ENCODE measurements at places on chromosomes 4 and X.

- DNase-seq, result no peak
Observed at GRCh38 chr4:16055873-16056272, 27.9 kb downstream of the PROM1 start.

DNA sequence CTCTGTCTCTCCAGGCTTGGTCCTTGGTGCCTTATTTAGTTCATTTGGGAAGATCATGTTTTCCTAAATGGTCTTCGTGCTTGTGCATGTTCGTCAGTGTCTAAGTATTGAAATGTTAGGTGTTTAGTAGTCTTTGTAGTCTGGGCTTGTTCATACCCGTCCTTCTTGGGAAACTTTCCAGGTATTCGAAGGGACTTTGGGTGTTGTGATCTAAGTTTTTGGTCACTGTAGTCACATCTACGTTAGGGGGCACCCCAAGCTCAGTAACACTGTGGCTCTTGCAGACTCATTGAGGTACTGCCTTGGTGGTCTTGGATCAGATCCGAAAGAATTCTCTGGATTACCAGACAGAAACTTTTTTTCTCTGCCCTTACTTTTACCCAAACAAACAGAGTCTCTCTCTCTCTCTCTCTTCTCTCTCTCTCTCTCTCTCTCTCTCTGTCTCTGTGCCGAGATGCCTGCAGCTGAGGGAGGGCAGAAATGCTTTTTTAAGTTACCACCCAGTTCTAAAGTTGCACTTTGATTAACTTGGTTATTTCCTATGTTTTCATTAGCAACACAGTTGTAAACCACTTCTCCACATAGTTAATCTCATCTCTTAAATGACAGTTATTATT is 67.6 kb upstream of the SLC7A3 start:
- DNase-seq, result no peak

GRCh38 chr4:139171876-139172691 is 4.9 kb downstream of the ELF2 start:
- DNase-seq, result no peak

DNA sequence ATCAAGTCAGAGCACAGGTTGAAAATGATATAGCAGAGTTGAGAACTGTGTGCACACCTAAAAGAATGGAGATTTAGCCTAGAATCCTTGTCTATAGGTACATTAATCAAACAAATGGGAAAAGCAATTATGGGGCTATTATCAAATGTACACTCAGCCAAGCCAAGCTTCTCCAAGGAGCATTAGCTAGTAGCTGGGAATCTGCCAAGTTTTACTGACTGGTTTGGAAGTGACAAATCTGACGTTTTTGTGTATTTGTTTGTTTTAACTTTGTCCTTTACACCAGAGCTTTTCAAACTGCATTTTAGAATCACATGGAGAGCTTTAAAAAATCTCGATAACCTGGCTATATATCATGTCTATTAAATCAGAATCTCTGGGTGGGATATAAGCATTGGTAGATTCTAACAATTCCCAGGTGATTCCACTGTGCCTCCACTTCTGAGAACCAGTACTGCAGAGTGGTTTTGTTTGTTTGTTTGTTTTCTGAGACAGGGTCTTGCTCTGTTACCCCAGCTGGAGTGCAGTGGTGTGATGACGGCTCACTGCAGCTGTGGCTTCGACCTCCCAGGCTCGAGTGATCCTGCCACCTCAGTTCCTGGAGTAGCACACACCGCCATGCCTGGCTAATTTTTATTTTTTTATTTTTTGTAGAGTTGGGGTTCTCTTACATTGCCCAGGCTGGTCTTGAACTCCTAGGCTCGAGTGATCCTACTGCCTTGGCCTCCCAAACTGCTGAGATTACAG is 279.8 kb downstream of the UNC5C start:
- no peak for DNase-seq

DNA sequence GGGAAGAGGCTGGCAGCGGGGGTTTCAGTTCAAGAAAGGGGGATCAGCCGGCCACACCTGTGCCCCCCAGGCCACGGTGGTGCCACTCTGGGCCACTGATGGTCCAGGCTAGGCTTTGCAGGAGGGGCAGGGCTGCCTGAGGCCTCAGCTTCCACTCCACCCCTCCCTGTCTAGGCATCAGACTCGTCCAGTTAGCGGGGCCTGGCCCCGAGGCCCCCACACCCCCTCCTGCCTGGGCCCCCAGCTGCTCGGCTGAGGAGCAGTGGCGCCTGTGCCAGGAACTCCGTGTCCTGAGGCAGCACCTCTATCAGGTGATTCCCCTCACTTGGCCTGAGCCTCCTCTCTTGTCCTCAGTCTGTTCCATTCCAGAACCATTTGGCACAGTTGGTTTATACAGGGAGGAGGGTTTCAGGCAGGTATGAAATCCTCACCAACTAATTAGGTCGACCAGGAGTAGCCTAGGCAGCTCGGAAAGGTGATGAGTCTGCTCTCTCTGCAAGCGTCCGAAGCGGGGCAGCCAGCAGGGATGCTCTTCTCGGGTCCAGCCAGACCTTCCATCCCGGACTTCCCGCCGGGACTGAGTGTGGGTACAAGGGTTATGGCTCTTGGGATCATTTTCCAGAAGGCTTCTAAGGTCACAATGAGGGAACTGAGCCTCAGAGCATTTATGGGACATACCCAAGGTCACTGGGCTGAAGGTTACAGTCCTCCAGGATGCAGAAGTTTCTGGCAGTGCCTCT is 2.1 kb downstream of the NSG1 start:
- DNase-seq, result no peak

- peak; percentile 44 for DNase-seq
Observed at GRCh38 chr4:74934016-74934831, 1.3 kb downstream of the PARM1 start.

DNA sequence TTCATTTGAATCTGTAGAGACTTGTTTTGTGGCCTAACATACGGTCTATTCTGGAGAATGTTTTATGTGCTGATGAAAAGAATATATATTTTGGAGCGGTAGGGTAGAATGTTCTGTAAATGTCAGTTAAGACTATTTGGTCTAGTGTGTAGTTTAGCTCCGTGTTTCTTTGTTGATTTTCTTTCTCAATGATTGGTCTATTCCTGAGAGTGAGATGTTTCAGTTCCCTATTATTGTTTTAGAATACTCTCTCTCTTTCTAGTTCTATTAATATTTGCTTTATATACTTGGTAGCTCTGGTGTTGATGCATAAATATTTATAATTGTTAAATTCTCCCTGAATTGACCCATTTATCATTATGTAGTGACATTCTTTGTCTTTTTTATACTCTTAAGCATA is 236.5 kb downstream of the GLUD2 start:
- DNase-seq, result no peak

GRCh38 chr4:1347410-1347864 is 429 bp downstream of the UVSSA start:
- DNase-seq, result peak; percentile 76

DNA sequence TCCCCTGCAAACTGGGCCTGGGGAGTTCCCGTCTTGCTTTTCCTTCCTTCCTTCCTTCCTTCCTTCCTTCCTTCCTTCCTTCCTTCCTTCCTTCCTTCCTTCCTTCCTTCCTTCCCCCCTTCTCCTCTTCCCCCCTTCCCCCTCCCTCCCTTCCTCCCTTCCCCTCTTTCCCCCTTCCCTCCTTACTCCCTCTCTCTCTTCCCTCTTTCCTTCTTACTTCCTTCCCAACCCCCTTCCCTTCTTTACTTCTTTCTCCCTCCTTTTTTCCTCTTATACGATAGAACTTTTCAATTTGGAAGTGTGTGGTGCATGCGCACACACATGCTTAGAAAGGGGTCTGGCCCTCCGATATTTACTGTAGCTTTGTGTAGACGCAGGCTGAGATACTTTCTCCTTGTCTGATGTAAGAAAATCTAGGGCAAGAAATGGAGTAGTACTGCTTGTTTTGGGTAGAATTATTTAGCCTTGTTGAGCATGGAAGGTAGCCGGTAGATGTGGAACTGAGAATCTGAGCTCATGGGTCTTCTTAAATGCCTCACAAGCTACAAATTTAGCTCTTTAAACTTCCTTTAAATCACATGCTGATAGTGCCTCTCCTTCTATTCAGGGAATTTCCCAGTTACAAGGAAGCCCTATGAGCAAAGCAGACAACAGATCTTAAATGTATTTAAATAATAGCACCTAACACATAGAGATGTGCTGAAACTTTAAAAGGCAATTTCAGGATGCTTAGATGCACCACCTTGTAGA is 189.6 kb downstream of the GPAT3 start:
- DNase-seq, result no peak

GRCh38 chr4:139223682-139224317 is 46.8 kb upstream of the ELF2 start:
- no peak for DNase-seq

DNA sequence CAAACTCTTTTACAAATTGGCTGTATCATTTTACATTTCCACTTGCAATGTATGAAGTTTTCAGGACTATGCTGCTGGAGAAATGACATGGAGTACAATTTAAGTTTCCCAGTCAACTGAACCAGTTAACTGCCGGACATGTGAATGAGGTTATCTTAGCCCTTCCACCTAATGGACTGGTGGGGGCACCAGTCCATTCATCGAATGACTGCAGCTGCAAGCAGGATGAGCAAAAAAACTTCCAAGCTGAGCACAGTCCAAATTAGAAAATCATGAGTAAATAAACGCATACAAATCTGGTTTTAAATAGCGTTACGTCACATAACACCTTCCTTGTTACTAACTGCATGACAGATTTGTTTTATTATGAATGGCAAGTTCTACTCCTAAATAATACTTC is 1131.5 kb downstream of the PCDH18 start:
- DNase-seq, result peak; percentile 32

GRCh38 chr4:24988776-24989175 is 42.0 kb downstream of the LGI2 start:
- peak; percentile 77 for DNase-seq

DNA sequence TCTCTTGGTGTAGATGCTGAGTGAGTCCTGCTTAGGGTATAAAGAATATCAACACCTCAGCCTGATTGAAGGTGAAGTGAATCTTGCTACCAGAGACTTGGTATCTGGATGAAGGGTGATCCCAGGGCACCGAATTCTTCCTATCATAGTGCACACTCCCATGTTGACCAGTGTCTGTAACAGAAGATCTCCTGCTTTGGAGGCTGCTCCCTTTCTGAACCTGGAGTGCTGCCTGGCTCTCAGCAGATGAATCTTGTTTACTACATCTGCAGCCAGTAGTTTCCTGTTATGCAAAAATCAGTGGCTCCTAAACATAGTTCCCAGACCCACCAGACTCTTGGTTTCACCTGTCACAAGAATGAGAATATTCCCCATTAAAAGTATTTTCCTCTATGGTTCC is 191.7 kb upstream of the GK2 start:
- DNase-seq, result no peak

- DNase-seq, result no peak
Observed at GRCh38 chrX:39361736-39362135, 560.5 kb downstream of the MID1IP1 start.

DNA sequence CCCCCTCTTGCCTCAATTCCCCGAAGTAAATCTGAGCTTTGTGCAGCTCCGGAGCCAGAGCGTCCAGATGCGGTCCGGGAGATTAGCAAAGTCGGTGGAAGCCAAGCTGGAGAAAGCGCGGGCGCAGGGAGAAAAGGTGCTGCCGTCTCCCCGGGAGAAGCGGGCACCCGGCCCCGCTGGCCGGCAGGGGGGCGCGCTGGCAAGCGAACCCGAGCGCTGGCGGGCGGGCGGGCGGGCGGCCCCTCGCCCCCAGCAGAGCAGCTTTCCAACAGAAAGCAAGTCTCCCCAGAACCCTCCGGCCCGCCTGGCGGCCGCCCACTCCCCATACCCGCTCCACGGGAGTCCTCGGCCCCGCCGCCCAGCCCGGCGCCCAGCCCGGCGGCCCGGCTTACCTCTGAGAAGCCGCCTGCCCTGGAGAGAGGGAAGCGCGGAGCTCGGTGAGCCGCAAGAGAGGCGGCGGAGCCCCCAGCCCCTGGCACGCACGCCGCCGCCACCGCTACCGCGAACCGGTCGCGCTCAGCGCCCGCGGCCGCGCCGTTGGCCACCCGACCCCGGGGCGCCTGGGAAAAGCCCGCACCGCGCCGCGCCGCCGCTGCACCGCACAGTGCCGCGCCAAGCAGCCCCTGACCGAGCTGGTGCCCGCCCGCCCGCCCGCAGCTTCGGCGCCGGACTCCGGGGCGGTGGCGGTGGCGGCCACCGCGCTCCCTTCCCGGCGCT is 529 bp upstream of the CITED1 start:
- no peak for DNase-seq

DNA sequence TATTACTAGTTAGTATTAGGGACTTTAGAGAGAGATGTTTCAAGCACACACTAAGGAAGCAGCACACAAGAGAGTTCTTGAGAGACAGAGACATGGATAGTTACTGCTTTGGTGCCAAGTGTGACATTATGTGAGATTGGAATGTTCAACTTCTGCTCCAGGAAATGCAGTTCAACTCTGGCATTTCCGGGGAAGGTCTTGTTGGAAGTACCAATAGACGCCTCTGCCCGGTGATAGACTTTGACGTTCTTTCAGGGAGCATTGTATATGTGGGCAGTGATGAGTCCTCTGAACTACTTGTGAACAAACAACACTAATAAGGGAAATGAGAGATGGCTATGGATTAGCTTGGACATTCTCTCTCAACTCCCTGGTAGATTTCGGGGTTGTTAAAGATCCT is 638.1 kb upstream of the BOD1L1 start:
- DNase-seq, result no peak

DNA sequence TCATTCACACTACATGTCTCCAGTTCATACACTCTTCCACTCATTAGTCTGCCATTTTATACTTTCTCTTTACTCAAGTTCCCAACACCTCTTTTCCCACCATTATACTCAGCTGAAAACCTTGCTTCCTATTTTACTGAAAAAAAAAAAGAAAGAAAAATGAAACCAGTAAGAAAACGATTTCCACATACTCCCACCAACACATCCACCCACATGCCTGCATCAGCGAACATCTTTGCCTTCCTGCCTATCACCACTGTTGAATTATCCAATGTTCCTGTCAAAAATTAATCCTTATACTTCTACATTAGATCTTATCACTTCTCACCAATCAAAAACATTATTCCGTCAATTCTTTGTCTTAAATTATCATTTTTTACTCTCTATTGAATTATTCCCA is 188.1 kb upstream of the FAM241A start:
- DNase-seq, result no peak

DNA sequence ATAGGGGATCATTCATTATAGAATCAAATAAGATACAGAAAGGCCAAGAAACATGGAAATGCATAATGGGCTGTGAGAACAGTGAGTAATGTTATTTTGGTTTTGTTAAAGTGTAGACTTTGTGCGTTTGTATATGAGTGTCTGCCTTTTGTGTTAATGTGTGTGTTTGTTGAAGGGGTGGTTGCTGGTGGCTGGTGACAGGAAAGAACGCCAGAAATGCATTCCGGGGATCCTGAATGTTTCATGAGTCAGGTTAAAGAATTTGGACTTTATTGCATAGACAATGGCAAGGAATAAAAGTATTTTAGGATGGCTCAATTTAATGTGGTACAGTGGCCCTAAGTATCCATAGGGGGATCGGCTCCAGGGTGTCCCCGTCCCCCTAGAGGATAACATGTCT is 1228.9 kb downstream of the PCDH7 start:
- no peak for DNase-seq

- no peak for DNase-seq
Observed at GRCh38 chrX:46837558-46838485, 979 bp downstream of the RP2 start.

DNA sequence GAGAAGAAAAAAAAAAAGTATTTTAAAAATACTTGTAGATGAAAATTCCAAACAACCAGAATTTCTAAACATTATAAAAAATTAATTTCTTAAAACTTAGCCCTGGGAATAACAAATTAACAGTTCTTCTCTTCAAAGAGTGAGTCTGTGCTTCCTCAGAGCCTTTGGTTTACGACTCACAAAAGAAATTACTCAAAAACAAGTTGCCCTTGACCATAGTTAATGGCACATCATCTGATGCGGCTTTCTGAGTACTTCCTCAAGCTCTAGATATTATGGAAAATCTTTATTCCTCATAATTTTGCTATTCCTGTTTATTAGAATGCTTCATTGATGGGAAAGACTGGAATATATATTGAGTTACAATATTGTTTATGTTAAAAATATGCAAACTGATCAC is 23.7 kb downstream of the TAPT1 start:
- no peak for DNase-seq

Measured in iPS-NIHi11 (cell line).